Activated CD8-positive, alpha-beta T cell treated with anti-CD3 and anti-CD28 coated beads, Interleukin-2, amount 10 ng/mL, durations not matched to agents 7 days and 5 days (primary cell): ENCODE measurements at places on chromosomes 7 and 10. TPM values are rescaled to one million over a fixed set of nuclear protein-coding genes. Genes with fewer than 3 reads are reported as not detected.

The ADRA2A gene
- not detected for total RNA-seq

The TUBAL3 gene
- total RNA-seq, result not detected

The DIP2C gene
- total RNA-seq, result 0.39 TPM

The HABP2 gene
- not detected for total RNA-seq

The WNT2 gene
- not detected for total RNA-seq

The EN2 gene
- total RNA-seq, result not detected

The PIP gene
- total RNA-seq, result not detected

The TMEM140 gene
- 12.6 TPM for total RNA-seq

The HDAC9 gene
- total RNA-seq, result 1.4 TPM

The STEAP4 gene
- total RNA-seq, result not detected

The OR2A7 gene
- total RNA-seq, result 1.5 TPM

The OR13A1 gene
- not detected for total RNA-seq

The ERVW-1 gene
- not detected for total RNA-seq

The VWDE gene
- total RNA-seq, result 3.2 TPM

The EMX2 gene
- total RNA-seq, result not detected

The WBP1L gene
- 25.7 TPM for total RNA-seq

The AMZ1 gene
- total RNA-seq, result not detected

The LBX1 gene
- total RNA-seq, result not detected

The PILRA gene
- 8.1 TPM for total RNA-seq

The HOXA11 gene
- not detected for total RNA-seq

The ADK gene
- total RNA-seq, result 40.2 TPM

The SAMD9L gene
- total RNA-seq, result 109 TPM

The EFCAB10 gene
- total RNA-seq, result not detected

The DYNC1I1 gene
- not detected for total RNA-seq

The CYP26C1 gene
- 0.11 TPM for total RNA-seq

The NKX2-3 gene
- not detected for total RNA-seq

The ADIRF gene
- total RNA-seq, result not detected

The MXI1 gene
- 12.3 TPM for total RNA-seq

The NUTM2A gene
- 0.29 TPM for total RNA-seq

The HEPACAM2 gene
- total RNA-seq, result not detected

The ZNF248 gene
- 7.4 TPM for total RNA-seq

The KIF20B gene
- total RNA-seq, result 68.9 TPM

The TMEM229A gene
- not detected for total RNA-seq

The BICC1 gene
- not detected for total RNA-seq

The ASL gene
- 29.9 TPM for total RNA-seq
